ENCODE measurements at places on chromosomes 4 and X.
A peak's percentile ranks its signal among the peaks of the same experiment; 100 is the strongest.

GRCh38 chr4:185700048-185700447, 111.9 kb downstream of the SORBS2 start:
- DNase-seq = no peak

DNA sequence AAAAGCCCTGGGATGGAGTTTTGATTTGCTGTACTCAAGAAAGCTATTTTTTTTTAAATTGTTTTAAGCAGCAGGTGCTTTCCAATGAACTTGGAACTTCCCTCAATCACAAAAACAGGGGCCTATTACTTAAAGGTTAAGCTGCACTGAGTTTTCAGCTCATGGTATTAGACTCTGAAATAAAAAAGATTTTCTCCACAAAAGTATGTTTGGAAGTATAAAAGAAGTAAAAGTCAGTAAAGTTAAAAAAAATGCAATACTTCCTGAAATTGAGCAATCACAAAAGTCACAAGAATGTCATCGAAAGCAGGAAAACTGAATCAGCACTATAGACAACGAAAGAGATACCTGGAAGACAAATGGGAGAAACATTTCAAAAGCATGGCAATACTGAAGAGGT, 38.9 kb upstream of the PLAC8 start:
- no peak for DNase-seq

GRCh38 chrX:21376636-21377035, 2.4 kb downstream of the CNKSR2 start:
- no peak for DNase-seq

- DNase-seq = no peak
Observed at GRCh38 chrX:137052643-137053235, 18.9 kb upstream of the GPR101 start.

DNA sequence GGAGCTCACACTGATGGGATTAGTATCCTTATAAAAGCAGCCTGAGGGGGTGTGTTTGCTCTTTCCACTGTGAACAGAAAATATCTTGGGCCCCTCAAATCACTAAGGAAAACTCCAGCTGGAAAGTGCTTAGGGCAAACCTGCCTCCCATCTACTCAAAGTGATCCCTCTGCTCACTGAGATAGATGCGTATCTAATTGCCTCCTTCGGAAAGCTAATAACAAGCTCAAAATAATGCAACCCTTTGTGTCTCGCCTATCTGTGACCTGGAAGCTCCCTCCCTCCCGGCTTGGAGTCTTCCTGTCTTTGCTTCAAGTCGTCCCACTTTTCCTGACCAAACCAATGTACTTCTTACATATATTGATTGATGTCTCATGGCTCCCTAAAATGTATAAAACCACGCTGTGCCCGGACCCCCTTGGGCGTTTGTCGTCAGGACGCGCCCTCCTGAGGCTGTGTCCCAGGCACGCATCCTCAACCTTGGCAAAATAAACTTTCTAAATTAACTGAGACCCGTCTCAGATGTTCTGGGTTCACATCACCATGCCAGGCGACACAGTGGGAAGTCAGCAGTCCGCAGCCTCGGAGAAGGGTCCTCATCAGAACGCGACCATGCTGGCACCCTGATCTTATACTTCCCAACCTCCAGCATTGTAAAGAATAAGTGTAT, 34.1 kb upstream of the SORCS2 start:
- no peak for DNase-seq

DNA sequence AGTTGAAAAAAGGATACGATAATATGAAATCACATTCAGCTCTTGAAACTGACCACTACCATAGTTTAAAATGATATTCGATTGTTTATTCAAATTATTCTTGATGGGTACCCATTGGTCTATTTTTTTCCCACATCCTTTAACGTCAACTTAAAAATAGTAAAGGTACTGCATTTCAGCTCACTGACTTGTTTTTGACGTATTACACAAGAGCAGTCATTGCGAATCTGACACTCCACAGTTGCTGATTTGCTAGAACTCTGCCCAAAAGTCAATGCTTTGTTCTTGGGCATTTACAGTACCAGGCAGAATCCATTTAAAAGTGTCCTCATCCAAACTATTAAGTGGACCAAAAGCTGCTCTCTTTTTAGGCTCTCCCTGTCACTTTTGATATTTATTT, 1.2 kb upstream of the PDS5A start:
- no peak for DNase-seq

DNA sequence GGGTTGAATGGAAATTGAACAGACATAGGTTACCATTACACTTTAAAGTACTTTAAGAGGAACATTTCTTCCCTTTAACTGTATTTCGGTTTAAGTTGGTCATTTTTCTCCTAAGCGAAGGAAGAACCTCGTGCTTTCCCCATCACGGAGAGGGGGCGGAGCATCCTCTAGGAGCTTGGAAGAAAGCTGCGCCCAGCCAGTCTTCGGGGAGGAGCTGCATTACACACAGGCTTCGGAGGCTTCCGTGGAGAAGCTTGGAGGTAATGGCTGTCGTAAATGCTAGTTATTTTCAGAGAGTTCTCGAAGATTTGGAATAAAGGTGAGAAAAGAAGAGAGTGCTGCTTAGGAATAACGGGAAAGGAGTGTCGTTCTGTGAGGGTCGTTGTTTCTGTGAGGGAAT, at the start of gene PWWP3B:
Gene PWWP3B (plus strand): TSS at position 199 of the 400 bp plus-strand sequence. CDS start 37,128 bp downstream, outside the sequence.
- DNase-seq = no peak

- no peak for DNase-seq
Observed at GRCh38 chr4:88702782-88703181, 5.2 kb upstream of the NAP1L5 start.

GRCh38 chr4:15562114-15562513, 92.4 kb downstream of the CC2D2A start:
- DNase-seq = no peak

- DNase-seq = no peak
Observed at GRCh38 chrX:94216738-94217137, 542.7 kb downstream of the FAM133A start.

GRCh38 chr4:54930226-54930625, 195.2 kb downstream of the KDR start:
- DNase-seq = peak; percentile 69

DNA sequence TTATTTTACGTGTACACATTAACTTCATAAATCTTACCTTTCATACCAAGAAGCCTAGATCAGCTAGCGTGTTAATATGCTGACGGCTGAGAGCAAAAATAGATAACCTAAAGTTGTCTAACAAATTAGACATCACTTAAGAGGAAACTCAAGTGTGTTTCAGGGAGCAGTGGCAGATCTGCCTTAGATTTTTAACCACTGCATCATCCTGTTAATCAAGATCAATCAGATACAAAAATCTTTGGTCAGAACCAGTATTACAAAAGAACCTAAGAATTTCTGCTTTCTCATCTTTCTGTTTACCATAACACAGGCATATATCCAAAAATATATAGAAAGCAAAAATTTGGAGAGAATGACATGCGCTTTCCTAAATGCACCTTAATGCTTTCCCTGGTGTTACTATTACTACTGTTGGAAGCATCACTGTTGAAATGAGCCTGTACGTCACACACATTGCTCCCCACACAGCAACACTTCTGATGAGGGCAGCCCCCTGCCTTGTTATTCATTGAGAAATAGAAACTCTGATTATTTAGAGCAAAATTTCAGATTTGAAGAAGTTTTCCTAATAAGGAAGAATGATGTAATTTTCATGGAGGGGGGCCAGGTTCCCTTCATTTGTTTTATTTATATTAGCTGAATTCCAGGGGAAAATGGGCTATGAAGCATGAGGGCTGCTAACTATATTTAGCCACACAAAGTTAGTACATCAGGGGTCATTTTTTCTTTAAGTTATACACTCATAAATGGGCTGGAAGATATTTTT, 152.3 kb downstream of the CBR4 start:
- no peak for DNase-seq

GRCh38 chrX:96424007-96424406, 260.6 kb upstream of the DIAPH2 start:
- DNase-seq = no peak

DNA sequence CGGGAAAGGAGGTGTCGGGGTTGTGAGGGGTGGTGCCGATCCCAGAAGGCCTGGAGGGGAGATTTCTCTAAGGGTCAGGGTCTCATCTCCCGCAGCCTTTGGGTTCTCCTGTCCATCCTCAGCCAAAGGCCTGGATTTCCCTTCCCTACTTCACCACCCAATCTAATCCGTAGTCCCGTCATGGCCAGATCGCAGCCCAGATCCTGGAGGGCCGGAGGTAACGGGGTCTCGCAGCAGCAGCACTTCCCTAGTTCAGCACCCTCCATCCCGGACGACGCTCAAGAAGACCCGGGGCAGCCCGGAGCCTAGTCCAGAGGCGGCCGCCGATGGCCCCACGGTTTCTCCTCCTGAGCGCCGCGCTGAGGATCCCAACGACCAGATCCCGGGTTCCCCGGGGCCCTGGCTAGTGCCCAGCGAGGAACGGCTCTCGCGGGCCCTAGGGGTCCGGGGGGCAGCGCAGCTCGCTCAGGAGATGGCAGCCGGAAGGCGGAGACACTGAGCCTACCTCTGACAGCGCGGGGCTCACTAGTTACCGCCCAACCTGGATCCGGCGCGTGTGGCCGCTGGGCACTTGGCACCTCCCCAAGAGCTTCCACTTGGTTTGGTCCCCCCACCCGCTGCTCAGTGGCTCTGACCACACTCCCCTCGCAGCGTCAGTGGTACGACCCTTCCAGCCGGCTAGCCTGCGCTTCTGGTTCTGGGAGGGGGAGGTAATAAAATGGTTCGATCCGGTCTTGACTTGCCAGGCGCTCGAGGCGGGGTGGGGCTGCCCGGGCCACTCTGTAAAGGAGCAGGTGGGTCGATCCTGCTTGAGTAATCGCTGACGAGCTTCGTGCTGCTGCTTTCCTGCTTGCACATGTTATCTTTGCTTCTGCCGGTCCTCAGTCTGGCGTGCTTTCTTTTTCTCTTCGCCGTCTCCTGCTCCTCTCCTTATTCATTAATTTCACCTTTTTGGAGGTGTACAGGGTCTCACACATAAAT, 3.6 kb downstream of the MAGIX start:
- DNase-seq = no peak

- no peak for DNase-seq
Observed at GRCh38 chrX:16651391-16652024, 1.6 kb downstream of the S100G start.

DNA sequence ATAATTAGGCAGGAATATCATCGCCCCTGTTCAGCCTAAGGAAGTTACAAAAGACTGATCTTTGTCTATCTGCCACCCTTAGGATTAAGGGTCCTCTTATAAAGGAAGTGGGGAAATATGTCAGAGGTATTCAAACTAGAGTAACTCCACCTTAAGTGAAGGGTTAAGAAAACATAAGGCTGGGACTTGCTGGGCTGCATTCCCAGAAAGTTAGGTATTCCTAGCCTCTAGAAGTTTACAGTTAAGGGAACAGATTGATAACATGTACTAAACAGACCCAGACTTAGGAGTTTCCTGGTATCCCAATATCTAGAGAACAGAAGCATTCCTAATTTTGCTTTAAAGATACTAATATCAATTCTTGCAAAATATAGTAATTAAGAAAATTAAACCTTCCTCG, 6.0 kb downstream of the CXCL2 start:
- DNase-seq = no peak

- no peak for DNase-seq
Observed at GRCh38 chrX:42505016-42505415, 272.9 kb downstream of the PPP1R2C start.

DNA sequence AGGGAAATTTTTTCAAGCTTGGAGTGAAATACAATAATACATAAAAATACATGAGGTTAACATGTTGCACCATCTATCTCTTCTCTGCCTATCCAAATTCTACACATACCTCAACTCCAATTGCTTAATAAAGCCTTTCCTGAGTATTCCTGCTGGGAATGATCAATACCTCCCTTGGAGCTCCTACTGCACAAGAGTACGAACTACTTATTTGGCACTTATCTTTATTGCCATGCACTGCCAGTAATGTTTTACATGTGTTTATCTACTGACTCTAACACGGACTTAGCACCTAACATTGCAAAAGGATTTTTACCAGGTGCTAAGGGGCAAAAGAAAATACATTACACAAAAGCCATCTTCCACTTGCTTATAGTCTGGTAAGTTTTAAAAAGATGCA, 80.2 kb downstream of the ADGRA3 start:
- DNase-seq = no peak

Measured in HS-5 (cell line).